Foreskin melanocyte (primary cell): ENCODE measurements at places on chromosomes 12 and 14.

DNA sequence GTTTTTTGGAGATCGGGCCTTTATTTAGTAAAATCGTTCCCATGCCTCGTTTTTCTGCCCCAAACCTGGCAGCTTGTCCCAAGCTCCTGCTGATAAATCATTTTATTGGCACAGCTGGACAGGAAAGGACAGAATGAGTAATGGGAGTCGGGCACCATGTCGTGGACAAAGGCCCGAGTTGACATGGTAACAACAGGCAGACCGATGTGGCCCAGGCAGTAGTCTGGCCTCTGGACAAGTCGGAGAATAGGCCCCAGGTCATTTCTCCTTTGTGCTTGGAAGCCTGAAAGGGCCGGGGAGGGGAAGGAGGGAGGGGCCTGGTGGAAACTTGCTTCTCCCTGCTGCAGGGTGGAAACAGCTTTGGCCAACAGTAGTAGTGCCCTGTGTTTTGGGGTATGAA, 234.9 kb downstream of the SUDS3 start:
- no peak for DNase-seq

DNA sequence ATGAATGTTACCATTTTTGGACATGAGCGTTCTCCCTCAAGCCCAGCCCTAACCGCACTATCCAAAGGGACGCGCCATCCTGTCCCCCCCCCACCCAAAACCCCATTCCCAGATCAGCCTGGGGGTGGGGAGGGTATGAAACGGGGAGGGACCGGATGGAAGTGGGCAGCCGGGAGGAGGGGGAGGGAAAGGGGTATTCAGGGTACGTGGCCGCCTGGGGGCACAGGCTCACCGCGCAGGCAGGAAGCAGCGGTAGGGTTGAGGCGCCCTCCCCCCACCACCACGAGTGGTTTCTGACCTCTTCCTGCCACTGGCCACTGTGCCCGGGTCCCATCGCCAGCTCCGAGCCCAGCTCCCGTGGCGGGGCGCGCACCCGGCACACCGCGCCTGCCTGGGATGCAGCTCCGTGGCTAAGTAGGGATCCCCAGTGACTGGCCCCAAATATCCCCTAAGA, 1.4 kb downstream of the ACTN1 start:
- DNase-seq, result peak; percentile 91

GRCh38 chr12:22215467-22216253, 118.8 kb downstream of the ST8SIA1 start:
- DNase-seq, result no peak

GRCh38 chr14:94779713-94780112, 9.8 kb upstream of the GSC start:
- DNase-seq, result no peak

- DNase-seq, result peak; percentile 31
Measured at GRCh38 chr14:75427482-75428229, at the start of gene JDP2. Gene JDP2, plus strand, starts transcription at chr14:75428022. Its CDS starts 9,899 bp downstream, at chr14:75437921.

- DNase-seq, result no peak
Measured at GRCh38 chr14:52154992-52155650, 86.3 kb upstream of the NID2 start.

DNA sequence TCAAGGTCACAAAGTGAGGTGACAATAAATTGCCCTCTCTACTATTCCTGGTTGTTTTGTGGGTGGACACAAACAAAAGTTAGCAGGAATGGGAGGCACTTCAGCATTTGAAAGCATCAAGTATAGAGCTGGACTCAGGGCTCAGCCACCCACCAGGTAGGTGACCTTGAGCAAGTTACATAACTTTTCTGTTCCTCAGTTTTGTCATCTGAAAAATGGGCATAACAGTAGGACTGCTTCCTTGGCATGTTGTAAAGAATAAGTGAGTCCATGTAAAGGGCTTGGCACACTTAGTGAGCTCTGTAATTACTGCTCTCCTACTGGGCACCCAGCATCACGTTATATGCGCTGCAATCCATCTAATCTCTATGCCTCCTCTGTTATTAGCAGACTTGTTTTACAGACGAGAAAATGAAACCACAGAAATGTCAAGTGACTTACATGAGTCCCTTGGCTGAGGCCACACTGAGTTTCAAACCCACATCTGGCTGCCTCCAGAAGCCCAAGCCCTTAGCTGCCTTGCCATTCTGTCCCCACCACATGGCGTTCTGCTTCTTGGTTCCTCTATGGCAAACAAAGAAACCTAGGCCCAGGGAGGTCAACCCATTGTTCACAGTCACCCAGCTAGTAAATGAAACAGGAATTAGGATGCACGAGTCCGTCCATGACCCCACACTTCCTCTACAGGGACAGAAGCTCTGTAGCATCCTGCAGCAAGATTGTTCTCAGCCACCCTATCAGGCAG, 63.2 kb upstream of the SLC24A4 start:
- DNase-seq, result no peak

DNA sequence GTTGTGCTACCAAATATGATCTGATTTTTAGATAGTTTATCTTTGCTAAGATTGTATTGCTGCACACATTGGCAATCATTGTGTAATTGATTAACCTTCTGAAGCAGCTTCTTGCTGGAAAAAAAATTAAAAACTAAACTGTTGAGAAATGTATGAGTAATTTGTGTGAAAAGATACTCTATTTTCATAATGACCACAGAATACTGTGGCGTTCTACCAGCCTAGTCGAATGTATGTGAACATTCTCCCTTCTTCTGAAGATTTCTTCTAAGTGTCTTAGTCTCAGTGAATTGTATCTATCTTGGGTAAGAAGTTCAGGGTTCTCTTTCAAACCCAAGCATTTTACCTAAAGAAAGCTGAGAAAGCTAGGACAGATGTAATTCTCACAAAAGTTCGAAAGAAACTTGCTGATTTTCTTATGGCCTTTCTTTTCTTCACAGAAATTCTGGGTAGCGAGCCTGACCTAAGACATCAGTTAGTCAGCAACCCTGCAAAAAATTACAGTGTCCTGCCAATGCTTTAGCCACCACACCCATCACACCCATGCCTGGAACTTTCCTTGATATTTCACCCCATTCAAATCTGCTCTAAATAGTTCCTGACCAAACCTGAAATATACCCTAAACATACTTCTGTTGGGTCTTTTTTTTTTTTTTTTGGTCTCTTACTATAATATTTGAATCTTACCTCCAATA, 27.1 kb upstream of the C12orf71 start:
- no peak for DNase-seq
